Stimulated activated CD8-positive, alpha-beta memory T cell treated with anti-CD3 and anti-CD28 coated beads, Interleukin-4, amount 100 ng/mL, for 1 hour (primary cell): ENCODE measurements at places on chromosomes 3 and 15.

DNA sequence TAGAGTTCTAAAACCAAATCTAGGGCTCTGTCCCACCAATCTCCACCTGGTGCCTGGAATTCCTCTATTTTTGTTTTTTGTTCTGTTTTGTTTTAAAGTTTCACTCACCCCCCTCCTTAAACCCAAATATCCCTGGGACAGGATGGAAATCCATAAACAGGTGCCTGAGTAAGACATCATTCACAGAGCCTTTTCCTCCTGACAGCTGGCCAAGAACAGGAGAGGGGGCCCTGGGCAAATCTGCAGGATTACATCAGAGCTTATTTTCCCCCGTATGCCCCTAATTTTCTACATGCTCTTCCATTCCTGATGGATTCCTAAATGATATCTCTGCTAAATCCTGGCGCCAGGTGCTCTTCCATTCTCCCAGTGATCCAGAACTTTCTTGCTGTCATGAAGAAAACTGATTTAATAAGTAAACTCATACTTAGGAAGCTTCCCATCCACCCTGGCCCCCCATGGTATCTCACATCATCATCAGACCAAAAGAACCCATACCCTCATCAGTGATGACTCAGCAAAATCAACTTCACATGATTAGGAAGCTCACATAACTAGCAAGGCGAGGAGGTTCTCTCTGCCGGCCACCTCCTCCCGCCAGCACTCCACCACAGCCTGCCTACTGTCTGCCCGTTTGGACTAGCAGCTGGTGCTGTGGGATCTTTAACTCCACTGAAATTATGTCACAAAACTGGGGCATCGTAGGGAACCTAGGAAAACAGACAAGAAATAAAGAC lies 61.0 kb downstream of the LIPC start:
- DNase-seq = no peak

GRCh38 chr3:169133178-169134161 lies 530.0 kb downstream of the MECOM start:
- DNase-seq = no peak

GRCh38 chr3:143668924-143669790 lies 179.1 kb downstream of the SLC9A9 start:
- no peak for DNase-seq

DNA sequence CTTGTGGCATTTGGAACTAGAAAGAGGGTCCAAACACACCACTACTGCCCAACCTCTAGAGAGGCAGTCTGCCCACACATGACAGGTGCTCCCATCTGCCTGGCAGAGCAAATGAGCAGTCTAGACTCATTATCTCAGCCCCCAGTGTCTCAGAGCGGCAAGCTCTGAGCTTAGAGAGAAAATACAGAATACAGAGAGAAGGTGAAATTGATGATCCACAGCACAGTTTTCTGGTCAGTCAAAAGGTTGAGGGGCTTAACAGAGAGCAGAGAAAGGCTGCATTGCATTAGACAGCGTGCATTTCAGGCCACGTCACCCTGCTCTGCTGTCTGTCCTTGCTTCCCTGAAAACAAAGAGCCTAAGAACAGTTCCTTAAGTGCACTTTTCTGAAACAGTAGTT lies 135.1 kb downstream of the KCNMB2 start:
- DNase-seq = no peak

DNA sequence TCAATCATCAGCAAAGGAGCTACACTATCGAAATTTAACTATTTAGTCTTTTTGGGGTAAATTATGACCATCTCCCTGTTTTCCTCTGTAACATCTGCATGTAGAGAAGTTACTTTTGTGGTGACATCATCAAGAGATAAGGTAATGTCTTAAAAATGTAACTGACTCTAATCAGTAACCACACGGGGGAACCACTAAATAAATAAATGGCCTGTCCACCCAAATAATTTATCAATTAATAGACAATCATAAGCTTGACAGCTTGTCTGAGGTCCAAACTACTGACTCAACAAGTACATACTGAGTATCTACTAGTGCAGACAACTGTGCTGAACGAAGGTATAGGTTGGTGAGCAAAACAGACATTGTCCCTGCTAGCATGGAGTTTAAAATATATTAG lies 219.3 kb downstream of the SLC9A9 start:
- DNase-seq = no peak

DNA sequence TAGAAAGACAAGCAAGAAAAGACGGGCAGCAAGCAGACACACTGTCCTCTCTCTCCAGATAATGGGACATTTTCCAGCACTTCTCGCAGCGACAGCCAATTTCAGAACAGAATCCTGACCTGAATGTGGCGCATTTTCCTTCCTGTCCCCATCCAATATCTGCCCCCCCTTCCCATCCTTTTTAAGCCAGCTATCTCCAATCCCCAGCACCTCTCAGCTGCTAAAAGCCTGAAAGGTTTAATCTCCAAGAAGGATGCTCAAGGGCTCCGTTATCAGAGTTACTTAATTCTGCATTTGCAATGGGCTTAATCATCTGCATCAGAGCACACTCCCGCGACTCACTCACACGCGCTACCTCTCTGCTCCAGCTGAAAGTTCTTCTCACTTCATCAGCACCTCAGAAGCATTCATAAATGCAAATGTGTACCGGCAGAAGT lies 50.5 kb downstream of the SRGAP3 start:
- no peak for DNase-seq

- no peak for DNase-seq
These were observed 133.5 kb upstream of the GADL1 start for GRCh38 chr3:31027914-31028313.
